Esophagus squamous epithelium (tissue), 5 donors: ENCODE measurements at places on chromosomes 1 and 21. TPM values are rescaled to one million over a fixed set of nuclear protein-coding genes. Genes with fewer than 3 reads are reported as not detected.
A peak's percentile ranks its signal among the peaks of the same experiment; 100 is the strongest.

GRCh38 chr21:45846373-45847160, 135.0 kb upstream of the COL6A1 start:
- peaks cover 27% of the 10 kb centered on the region for H3K27me3 ChIP-seq
- no peak overlapping the region for H3K27ac ChIP-seq
- no peak overlapping the region for H3K4me3 ChIP-seq
- DNase-seq, result no peak
- no peaks in the 10 kb centered on the region for H3K36me3 ChIP-seq

DNA sequence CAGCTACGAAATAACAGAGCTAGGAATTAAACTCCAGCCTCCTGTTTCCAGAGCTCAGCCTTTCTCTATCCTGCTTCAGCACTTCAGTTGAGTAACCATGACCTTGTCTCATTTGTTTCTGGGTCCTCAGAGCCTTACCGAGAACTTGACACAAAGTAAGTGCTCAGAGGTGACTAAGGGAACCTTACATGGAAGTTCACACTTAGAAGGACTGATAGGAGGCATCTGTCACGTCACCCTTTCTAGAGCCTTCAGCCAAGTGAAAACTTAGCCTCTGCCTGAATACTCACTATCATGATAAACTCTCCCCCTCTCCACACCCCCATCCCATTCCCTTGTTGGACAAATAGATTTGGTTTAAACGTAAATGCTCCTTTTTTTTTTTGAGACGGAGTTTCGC, 9.8 kb upstream of the LUZP1 start:
- no peak for DNase-seq
- H3K36me3 ChIP-seq, result no peaks in the 10 kb centered on the region
- no peaks in the 10 kb centered on the region for H3K27me3 ChIP-seq
- no peak overlapping the region for H3K4me3 ChIP-seq
- H3K4me1 ChIP-seq, result peaks cover 5% of the 10 kb centered on the region
- H3K27ac ChIP-seq, result peak overlapping the region; percentile 92

DNA sequence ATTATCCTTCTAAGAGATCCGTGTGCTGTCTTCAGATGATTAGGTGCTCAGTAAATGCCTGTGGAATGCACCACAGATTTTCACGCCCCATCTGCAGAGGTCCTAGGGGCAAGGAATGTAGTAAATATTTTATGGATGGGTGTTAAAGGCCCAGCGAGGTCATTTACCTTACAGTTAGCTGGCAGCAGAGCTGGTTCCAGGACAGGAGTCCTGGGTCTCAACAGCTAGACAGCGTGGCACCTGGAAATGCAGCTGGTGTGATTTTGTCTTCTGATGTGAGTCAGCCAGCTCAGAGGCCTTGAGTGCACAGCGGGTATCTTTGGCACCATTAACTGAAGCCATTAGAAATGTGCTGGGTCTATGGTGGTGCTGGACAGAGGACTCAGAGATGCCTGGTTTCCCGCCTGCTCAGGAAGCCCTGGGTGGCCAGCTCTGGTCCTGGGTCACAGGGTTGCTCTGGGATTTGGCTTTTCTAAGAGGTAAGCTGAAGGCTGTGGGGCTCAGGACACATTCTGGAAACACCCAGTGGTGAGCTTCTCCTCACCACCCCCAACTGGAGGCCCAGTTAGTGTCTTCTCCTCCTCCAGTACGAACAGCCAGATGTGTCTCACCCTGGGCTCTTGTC, 65.5 kb downstream of the DDX20 start:
- no peaks in the 10 kb centered on the region for H3K36me3 ChIP-seq
- H3K27me3 ChIP-seq, result no peaks in the 10 kb centered on the region
- H3K4me3 ChIP-seq, result no peak overlapping the region
- no peak for DNase-seq
- no peak overlapping the region for H3K27ac ChIP-seq

- H3K36me3 ChIP-seq, result no peaks in the 10 kb centered on the region
- no peak overlapping the region for H3K27ac ChIP-seq
- no peaks in the 10 kb centered on the region for H3K27me3 ChIP-seq
- no peak overlapping the region for H3K4me3 ChIP-seq
- DNase-seq, result no peak
- H3K4me1 ChIP-seq, result no peaks in the 10 kb centered on the region
These were observed 528.5 kb downstream of the PLPP3 start for GRCh38 chr1:56050911-56051310.

DNA sequence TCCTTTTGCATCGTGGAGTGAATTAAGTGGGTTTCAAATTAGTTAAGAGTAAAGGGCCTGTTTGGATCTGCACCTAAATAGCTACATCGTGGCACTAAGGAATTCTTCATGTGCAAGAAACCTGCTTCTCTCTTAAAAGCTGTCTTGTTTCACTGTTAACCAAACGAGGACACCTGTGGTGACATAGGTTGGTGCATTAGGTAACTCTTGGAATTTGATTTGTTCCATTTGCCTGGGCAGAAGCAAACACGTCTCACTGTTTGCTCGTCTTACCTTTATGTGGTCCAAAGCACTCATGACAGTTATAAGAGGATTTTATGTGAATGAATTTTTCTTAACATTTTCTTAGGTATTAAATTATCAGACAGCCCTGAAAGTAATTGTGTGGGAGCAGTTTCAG, 60.9 kb downstream of the PRDM2 start:
- DNase-seq, result no peak
- peaks cover 100% of the 10 kb centered on the region for H3K4me1 ChIP-seq
- H3K4me3 ChIP-seq, result no peak overlapping the region
- no peak overlapping the region for H3K27ac ChIP-seq
- H3K36me3 ChIP-seq, result peaks cover 8% of the 10 kb centered on the region

- no peak overlapping the region for H3K4me3 ChIP-seq
- H3K27me3 ChIP-seq, result no peaks in the 10 kb centered on the region
- no peak overlapping the region for H3K27ac ChIP-seq
- H3K4me1 ChIP-seq, result peaks cover 18% of the 10 kb centered on the region
- no peak for DNase-seq
These were observed 134.0 kb downstream of the TOMM20 start for GRCh38 chr1:234994436-234995295.

GRCh38 chr1:118100686-118101514, 84.1 kb downstream of the SPAG17 start:
- no peak for DNase-seq
- no peaks in the 10 kb centered on the region for H3K36me3 ChIP-seq
- no peaks in the 10 kb centered on the region for H3K27me3 ChIP-seq
- H3K4me1 ChIP-seq, result no peaks in the 10 kb centered on the region

- H3K4me3 ChIP-seq, result no peak overlapping the region
- H3K36me3 ChIP-seq, result no peaks in the 10 kb centered on the region
- no peak overlapping the region for H3K27ac ChIP-seq
- DNase-seq, result no peak
- no peaks in the 10 kb centered on the region for H3K27me3 ChIP-seq
- H3K4me1 ChIP-seq, result no peaks in the 10 kb centered on the region
These were observed 188.3 kb upstream of the GREM2 start for GRCh38 chr1:240800291-240800690.

DNA sequence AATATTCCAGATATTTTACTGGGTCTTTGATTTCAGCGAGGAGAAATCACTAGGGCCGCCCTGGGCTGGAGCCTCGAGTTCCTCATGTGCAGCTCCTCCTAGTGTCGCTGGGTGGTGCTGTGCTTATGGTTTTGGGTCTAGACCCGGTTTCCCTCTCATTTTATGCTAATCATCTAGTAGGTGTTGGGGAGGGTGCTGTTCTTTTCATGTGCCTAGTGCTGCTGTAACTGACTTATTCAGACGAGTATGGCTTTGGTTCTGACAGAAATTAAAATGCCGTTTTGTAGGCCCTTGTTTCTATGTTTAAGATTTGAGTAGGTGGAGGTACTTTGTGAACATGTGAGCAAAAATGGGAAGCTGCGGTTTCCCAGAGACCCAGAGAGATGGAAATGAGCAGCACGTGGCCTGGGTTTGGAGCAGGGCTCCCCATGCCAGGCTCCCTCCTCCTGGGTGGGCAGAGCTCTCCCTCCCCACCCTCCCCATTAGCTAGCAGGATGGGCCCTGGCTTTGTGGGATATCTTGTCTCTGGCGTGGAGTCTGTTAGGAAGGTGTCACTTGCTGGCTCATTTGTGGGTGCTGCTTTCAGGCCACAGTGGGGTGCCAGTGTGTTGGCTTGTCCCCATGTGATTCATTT, 74.0 kb upstream of the GPR88 start:
- no peak overlapping the region for H3K27ac ChIP-seq
- no peak for DNase-seq
- no peak overlapping the region for H3K4me3 ChIP-seq

- no peaks in the 10 kb centered on the region for H3K36me3 ChIP-seq
- no peak overlapping the region for H3K4me3 ChIP-seq
- DNase-seq, result no peak
- peaks cover 10% of the 10 kb centered on the region for H3K4me1 ChIP-seq
- H3K27ac ChIP-seq, result no peak overlapping the region
- no peaks in the 10 kb centered on the region for H3K27me3 ChIP-seq
These were observed 6.5 kb downstream of the KCNN3 start for GRCh38 chr1:154863315-154864174.

DNA sequence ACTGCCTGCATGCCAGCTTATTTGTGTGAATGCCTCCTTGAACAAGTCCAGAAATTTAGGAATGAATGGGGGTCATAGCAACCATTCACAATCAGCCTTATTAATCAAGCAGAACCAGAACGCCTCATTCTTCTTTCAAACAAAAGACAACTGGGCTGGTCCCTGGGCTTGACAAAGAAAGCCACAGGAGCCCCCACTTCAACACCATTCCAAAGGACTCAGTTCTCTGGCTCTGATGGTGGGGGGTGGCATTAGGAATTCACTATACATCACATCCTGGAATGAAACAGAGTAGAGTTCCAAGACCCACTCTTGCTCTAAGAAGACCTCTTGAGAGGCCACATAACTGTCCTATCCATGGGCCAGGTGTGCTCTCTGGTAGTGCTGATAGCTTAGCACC, 186.6 kb upstream of the ST6GALNAC5 start:
- H3K36me3 ChIP-seq, result no peaks in the 10 kb centered on the region
- H3K27ac ChIP-seq, result no peak overlapping the region
- no peak for DNase-seq
- no peaks in the 10 kb centered on the region for H3K27me3 ChIP-seq
- H3K4me3 ChIP-seq, result no peak overlapping the region

DNA sequence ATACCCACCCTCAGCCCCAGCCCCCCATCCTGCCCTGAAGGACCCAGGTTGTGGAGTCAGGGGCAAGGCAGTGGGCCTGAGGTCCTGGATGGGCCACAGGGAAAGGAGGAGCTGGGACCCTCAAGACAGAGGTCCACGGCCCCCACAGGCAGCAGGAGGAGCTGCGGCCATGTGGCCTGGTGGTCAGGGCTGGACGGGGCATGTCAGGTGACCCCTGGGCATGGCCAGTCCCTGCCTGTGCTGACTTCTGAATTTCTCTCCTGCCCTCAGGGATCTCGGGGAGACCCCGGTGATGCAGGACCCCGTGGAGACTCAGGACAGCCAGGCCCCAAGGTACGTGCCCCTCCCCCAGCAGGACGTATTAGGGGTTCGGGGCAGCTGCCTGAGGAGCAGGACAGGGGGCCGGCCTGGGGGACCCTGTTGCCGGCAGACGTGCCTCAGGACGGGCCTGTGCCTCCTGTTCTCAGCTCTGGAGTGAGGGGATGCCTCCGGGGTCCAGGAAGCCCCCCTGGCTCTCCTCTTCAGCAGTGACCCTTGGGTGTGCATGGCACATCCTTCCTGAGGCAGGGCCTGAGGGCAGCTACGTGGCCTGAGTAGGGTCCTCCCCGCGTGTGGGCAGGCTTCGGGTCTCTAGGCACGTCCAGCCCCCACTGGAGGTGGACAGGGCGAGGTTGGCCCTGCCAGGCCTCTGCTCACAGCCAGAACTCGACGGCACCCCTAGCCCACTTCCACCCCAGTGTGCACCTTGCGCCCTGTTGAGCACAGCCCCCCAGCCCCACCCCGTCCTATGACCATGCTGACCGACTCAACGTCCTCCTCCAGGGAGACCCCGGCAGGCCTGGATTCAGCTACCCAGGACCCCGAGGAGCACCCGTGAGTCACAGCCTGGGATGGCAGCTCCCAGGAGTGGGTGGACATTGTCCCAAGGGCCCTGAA, 23.6 kb downstream of the COL6A2 start:
- H3K4me1 ChIP-seq, result no peaks in the 10 kb centered on the region
- no peak for DNase-seq
- no peaks in the 10 kb centered on the region for H3K36me3 ChIP-seq
- H3K27ac ChIP-seq, result no peak overlapping the region

- no peak overlapping the region for H3K4me3 ChIP-seq
- no peaks in the 10 kb centered on the region for H3K27me3 ChIP-seq
- H3K27ac ChIP-seq, result no peak overlapping the region
- no peak for DNase-seq
- H3K4me1 ChIP-seq, result peaks cover 5% of the 10 kb centered on the region
These were observed 3.0 kb upstream of the CD34 start for GRCh38 chr1:207913951-207914350.

DNA sequence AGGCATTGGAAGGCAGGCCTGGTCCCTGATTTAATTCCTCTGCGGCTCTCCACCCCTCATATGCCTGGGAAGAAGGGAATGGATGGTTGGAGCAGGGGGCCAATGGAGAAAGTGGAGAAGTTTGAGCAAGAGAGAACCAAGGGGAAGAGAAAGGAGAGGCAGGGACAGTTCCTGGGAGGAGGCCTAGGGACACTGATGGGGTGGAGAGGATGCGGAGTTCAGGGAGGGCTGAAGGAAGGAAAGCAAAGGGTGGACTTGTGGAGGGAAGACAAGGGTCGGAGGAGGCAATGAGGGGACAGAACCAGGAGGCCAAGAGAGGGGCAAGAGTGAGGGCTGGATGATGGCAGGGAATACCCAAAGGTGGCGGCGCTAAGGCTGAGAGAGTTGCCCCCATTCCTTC, 7.1 kb downstream of the ZBTB7B start:
- DNase-seq, result no peak
- H3K36me3 ChIP-seq, result peaks cover 38% of the 10 kb centered on the region
- peak overlapping the region; percentile 99 for H3K27ac ChIP-seq
- H3K4me1 ChIP-seq, result peaks cover 84% of the 10 kb centered on the region
- H3K4me3 ChIP-seq, result peak overlapping the region; percentile 96
- H3K27me3 ChIP-seq, result no peaks in the 10 kb centered on the region

GRCh38 chr1:42010381-42010780, 91.7 kb upstream of the HIVEP3 start:
- H3K4me1 ChIP-seq, result no peaks in the 10 kb centered on the region
- no peak for DNase-seq
- H3K4me3 ChIP-seq, result no peak overlapping the region
- no peaks in the 10 kb centered on the region for H3K27me3 ChIP-seq
- no peak overlapping the region for H3K27ac ChIP-seq
- no peaks in the 10 kb centered on the region for H3K36me3 ChIP-seq

GRCh38 chr1:28266920-28267322, 7.6 kb downstream of the SESN2 start:
- H3K27me3 ChIP-seq, result no peaks in the 10 kb centered on the region
- no peak overlapping the region for H3K27ac ChIP-seq
- H3K4me1 ChIP-seq, result no peaks in the 10 kb centered on the region
- no peak overlapping the region for H3K4me3 ChIP-seq

- no peak overlapping the region for H3K27ac ChIP-seq
- H3K4me3 ChIP-seq, result no peak overlapping the region
- no peaks in the 10 kb centered on the region for H3K4me1 ChIP-seq
- peaks cover 49% of the 10 kb centered on the region for H3K36me3 ChIP-seq
These were observed 63.2 kb downstream of the SRSF11 start for GRCh38 chr1:70284366-70284765.

The APP gene
- total RNA-seq, result 277 TPM

The EPHA8 gene
- total RNA-seq, result 0.44 TPM

The INKA2 gene
- 3.9 TPM for total RNA-seq

The CRYBG2 gene
- 305 TPM for total RNA-seq
